ENCODE measurements at places on chromosomes 16 and 17.

GRCh38 chr17:82107341-82107860 lies 9.4 kb upstream of the FASN start:
- DNase-seq: no peak

GRCh38 chr17:73987845-73988509 lies 215.5 kb upstream of the RPL38 start:
- DNase-seq: no peak

DNA sequence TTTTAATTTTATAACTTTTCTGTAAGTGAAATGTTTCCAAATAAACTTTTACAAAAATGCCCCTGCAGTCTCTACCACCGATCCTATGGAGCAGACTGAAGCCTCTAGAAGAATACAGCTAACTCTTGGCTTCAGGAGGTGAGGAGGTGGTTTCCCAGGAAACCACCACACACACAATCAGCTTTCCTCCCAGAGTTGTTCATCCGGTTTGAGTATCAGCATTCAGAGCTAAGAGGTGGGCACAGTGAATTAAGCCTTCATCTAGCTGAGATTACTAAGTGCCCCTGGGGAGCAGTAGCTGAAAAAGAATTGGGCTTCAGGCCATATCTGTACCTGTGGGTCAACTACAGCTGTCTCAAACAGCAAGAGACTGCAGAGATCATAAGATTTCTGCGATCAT lies 139.7 kb downstream of the AATF start:
- no peak for DNase-seq

DNA sequence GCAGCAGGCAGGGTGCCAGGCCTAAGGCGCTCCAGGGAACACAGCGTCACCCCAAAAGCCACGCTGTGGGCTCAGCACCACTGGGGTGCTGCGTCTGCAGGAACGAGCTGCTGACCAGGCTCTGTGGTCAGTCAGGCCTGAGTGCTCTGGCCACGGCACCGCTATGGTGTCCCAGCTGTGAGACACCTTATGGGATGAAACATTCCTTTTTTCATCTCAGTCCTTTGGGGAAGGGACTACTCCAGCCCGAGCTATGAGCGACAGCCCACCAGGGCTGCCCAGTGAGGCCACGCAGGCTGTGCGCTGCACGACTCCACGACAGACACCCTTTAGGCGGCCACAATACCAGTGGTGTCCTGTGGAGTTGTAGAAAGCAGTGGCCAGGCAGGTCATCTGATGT lies 11.1 kb downstream of the MGAT5B start:
- DNase-seq: no peak

GRCh38 chr17:35981908-35982330 lies 622 bp upstream of the CCL16 start:
- DNase-seq: no peak

GRCh38 chr17:10857976-10858375 lies 20.1 kb upstream of the PIRT start:
- no peak for DNase-seq

DNA sequence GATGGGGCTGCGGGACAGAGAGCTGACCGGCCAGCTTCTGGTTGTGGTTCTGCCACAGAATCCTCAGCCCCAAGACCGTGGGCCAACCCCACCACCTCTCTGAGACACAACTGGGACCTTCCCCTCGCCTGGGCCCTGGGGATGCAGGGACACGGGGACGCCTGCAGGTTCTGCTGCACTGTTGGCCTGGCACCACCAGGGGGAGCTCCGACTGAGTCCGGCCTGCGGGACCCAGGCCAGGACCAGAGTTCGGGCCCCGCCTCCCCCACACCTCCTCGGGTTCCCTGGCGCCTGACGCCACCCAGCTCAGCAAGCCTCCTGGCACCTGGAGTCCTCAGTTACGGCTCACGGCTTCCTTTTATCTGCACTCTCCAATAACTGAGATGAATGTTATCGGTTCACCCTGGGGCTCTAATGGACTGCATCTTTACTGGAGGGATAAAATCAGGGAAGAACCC lies 27.3 kb downstream of the TBC1D16 start:
- peak; percentile 70 for DNase-seq

DNA sequence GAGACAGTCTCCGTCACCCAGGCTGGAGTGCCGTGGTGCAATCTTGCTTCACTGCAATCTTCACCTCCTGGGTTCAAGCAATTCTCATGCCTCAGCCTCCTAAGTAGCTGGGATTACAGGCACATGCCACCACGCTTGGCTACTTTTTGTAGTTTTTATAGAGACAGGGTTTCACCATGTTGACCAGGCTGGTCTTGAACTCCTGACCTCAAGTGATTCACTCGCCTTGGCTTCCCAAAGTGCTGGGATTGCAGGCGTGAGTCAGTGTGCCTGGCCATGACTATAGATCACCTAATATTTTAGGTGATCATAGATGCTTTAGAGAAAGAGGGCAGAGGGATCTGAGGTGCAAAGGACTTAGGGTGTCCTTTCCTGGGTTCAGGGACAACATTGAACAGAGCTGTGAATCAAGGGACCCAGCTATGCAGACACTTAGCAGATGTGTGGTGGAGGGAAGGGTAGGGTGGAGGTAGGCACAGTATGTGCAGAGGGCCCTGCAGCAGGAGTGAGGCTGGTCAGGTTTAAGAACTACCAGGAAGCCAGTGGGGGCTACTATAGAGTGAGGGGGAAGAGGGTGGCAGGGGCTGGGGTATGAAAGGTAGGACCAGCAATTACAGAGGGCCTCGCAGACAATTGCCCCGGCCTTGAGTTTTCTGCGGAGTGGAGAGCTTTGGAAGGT lies 116.5 kb downstream of the CMIP start:
- no peak for DNase-seq

DNA sequence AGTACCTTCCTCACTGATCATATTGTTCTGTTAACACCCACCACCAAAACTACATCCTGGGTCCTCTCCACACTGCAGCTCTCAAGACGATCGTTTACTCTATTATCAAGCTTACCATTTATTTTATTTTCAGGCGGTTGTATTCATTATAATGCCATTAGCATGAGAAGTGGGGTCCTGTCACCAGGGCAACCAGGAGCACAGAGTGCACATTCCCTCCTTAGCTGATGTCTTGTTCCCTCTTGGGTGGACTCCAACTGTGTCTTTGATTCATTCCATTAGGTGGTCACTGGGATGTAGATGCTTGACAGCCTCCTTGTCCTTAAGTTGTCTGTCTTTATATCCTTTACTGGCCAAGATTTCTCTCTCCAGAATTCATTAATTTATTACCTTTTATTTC lies 965.9 kb upstream of the EEF2KMT start:
- DNase-seq: no peak

Data from omental fat pad (tissue), 4 donors.